Thoracic aorta (tissue), 2 donors: ENCODE measurements at places on chromosomes 16 and 17.

GRCh38 chr16:87766485-87766797, 655 bp upstream of the KLHDC4 start:
- H3K27me3 ChIP-seq: no peaks in the 10 kb centered on the region
- H3K4me3 ChIP-seq: peak overlapping the region; percentile 93
- DNase-seq: no peak
- H3K36me3 ChIP-seq: peaks cover 5% of the 10 kb centered on the region
- H3K27ac ChIP-seq: peak overlapping the region; percentile 87

- no peak overlapping the region for H3K4me3 ChIP-seq
- H3K27me3 ChIP-seq: no peaks in the 10 kb centered on the region
- no peak overlapping the region for H3K27ac ChIP-seq
- no peak for DNase-seq
Measured at GRCh38 chr17:81693509-81694210, 9.5 kb upstream of the MRPL12 start.

DNA sequence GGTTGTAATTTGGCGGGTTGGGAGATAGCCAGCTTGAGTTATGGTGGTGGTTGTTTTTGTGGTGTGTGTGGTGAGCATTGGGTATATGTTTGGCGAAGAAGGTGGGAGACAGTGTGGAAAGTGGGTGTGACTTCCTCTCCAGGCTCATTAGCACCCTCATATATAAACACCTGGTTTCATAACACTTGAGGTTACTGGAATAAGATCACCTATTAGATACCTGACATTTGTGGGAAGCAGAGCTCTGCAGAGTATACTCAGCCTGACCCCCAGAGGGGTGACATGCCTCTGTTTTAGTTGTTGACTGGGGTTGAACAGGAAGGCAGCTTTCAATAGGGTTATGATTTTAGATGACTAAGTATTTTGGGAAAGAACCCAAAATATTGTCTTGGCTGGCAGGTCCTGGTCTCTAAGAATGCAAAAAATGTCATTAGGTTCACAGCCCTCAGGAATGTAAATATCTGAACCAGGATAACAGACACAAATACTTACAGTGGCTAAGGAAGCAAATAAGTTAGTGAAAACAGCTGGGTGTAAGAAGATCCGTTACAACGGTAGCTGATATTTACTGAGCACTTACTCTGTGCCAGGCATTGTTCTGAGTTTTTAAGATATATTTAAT, 18.3 kb upstream of the EFCAB13 start:
- no peaks in the 10 kb centered on the region for H3K27me3 ChIP-seq
- H3K36me3 ChIP-seq: peaks cover 60% of the 10 kb centered on the region
- no peak for DNase-seq
- peaks cover 16% of the 10 kb centered on the region for H3K4me1 ChIP-seq
- H3K27ac ChIP-seq: peak overlapping the region; percentile 67

- H3K27ac ChIP-seq: no peak overlapping the region
- peaks cover 6% of the 10 kb centered on the region for H3K4me1 ChIP-seq
- peaks cover 4% of the 10 kb centered on the region for H3K27me3 ChIP-seq
- H3K36me3 ChIP-seq: no peaks in the 10 kb centered on the region
- no peak overlapping the region for H3K4me3 ChIP-seq
Measured at GRCh38 chr16:57279780-57280638, 4.5 kb downstream of the PLLP start.

DNA sequence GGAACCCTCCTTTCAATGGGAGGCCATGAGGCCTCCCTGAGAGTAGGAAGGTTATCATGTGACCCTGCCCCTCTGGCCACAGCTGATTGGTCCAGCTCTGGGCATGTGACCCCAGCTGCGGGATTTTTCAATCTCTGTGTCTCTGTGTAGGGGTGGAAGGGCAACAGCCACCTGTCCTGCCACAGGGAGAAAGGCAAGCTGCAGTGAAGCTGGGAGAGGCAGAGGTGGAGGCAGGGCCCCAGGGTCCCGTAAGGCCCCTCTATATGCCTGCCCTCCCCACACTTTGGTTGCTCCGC, 10.9 kb downstream of the DNAAF8 start:
- no peak for DNase-seq
- H3K4me3 ChIP-seq: no peak overlapping the region
- H3K4me1 ChIP-seq: peaks cover 13% of the 10 kb centered on the region
- no peaks in the 10 kb centered on the region for H3K27me3 ChIP-seq
- no peak overlapping the region for H3K27ac ChIP-seq
- peaks cover 7% of the 10 kb centered on the region for H3K36me3 ChIP-seq

GRCh38 chr16:27994686-27995085, 68.8 kb downstream of the GSG1L start:
- DNase-seq: no peak
- H3K36me3 ChIP-seq: no peaks in the 10 kb centered on the region
- no peaks in the 10 kb centered on the region for H3K4me1 ChIP-seq
- no peak overlapping the region for H3K27ac ChIP-seq

DNA sequence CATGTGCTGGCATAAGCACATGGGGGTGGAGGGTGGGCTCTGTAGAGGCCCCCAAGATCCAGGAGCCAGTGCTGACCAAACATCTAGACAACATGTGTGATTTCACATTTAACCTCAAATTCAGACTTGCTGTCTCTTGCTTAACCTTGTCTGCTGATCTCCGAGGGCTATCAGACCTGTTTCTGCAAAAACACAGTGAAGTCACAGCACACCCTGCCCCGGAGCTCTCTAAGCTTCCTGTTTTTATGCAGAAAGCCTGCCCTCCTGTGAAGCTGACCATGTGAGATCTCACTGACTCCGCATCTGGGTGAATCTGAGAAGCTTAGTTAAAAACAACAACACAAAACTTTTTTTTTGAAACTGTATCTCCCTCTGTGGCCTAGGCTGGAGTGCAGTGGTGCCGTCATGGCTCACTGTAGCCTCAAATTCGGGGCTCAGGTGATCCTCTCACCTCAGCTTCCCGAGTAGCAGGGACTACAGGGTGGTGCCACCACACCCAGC, 6.6 kb upstream of the DPEP2 start:
- DNase-seq: no peak
- H3K27me3 ChIP-seq: no peaks in the 10 kb centered on the region
- H3K4me1 ChIP-seq: no peaks in the 10 kb centered on the region
- no peak overlapping the region for H3K4me3 ChIP-seq
